ENCODE measurements at places on chromosomes 12 and 14.

DNA sequence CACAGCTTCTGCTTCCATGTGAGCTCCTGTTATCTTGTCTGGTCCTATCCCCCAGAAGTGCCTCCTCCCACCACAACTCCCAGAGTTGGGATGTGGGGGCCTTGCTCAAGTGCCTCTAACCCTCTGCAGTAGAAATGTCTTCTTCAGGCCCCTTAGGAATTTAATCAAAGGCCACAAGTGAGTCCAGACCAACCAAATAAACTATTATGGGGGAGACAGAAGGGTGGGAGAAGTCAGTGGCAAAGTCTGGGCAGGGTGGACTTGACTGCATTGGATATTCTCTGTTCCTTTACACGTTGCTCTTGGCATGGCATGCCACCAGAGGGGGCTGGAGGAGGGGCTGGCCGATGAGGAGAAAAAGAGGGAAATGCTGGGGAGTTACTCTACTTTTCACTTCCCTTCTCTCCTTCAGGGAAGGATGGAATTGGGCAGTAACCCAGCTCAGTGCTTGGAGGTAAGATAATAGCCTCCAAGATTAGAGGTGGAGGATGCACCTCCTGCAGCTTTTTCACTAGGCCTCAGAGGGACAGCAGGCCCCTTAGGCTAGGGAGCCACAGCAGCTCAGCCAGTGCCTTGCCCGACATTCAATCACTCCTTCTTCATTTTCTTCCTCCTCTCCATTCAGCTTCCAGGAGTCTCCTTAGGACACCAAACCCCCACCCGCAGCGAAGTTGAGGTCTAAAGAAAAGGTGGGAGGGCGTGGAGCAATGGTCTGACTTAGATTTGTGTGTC lies 1.2 kb upstream of the AP1G2 start:
- no peak for DNase-seq

DNA sequence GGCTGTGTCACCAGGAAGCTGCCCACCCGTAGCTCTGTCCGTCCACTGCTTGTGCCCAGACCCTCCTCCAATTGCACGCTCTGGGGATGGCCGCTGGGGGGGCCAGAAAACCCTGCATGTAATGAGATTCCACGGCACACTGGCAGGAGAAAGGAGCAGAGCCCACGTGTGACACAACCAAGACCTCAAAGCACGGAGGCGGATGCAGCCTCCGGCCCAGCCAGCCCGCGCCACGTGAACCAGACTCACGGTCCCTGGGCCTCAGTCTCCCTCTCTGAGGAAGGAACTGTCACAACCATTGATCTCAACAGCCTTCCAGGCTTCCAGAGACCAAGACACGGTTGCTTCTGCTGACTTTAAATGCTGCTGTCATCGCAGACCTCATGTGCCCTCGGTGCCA lies 14.4 kb downstream of the ANHX start:
- no peak for DNase-seq

DNA sequence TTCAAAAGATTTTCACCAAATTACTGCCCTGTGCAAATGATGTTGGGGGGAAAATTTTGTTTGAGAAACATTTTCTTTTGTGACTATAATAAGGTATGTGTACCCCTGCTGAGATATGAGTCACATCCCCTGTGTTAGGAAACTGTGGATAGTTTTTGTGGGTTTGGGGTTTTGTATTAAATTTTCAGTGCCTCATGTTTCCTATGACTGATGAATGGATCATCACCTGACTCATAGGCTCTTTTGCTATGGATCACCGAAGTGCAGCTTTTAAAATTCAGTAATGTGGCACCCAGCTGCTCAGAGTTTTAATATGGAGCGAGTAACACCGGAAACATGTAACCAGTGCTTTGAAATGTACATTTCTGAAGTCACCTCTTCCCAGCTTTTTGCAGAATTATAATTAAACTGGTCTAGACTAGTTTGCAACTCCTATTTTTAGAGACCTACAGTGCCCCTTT lies 167.4 kb upstream of the HMGA2 start:
- DNase-seq, result no peak

- no peak for DNase-seq
These were observed 15.1 kb downstream of the TMEM106C start for GRCh38 chr12:47978598-47978873.

DNA sequence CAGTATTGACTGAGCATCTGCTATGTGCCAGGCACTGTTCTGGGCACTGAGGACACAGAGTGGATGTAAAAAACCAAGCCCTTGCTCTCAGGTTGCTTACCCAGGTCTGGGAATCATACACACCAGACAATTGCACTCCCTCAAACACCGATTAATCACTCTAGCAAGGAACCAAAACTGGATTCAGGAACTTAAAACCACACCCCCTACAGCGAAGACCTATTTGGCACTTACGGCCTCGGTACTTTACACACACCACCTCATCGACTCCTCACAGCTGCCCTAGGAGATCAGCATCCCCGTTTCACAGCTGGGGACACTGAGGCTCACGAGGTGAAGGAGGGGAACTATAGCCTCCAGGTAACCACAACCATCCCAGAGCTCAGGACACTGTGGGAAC lies 1.6 kb downstream of the GLTP start:
- DNase-seq, result no peak
